ENCODE measurements at places on chromosomes 13 and 19.

GRCh38 chr13:63081400-63082014 is 1665.9 kb upstream of the PCDH20 start:
- DNase-seq, result no peak

DNA sequence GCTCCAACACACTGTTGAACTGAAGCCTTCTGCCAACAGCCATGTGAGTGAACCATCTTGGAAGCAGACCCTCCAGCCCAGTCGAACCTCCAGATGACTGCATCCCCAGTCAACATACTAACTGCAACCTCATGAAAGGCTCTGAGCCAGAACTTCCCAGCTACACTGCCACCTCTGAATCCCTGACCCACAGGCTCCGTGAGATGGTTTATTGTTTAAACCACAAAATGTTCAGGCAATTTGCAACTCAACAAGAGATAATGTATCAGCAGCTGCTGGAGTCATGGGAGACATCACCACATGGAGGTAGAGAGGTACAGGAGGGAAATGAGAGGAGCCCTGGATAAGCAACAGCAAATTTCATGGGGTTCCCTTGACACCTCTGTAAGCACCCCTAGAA is 266.4 kb upstream of the NBEA start:
- no peak for DNase-seq

DNA sequence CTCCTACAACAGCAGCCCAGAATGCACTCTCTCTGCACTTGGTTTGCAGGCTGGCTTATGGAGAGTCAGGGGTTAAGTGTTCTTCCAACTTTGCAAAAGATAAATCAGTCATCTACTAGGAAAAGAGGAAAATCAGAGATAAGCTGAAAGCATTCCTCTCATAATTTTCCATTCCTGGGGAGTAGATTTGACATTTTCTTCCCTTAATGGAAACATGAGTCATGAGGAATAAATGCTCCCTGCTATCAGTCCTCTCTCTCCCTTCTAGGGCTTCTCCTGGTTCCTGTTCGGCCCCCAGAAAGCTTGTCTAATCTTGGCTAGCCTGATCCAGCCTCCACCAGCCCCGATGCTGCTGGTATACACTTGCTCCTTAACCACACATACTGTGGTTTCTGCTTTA is 28.4 kb upstream of the ENOX1 start:
- DNase-seq, result no peak

DNA sequence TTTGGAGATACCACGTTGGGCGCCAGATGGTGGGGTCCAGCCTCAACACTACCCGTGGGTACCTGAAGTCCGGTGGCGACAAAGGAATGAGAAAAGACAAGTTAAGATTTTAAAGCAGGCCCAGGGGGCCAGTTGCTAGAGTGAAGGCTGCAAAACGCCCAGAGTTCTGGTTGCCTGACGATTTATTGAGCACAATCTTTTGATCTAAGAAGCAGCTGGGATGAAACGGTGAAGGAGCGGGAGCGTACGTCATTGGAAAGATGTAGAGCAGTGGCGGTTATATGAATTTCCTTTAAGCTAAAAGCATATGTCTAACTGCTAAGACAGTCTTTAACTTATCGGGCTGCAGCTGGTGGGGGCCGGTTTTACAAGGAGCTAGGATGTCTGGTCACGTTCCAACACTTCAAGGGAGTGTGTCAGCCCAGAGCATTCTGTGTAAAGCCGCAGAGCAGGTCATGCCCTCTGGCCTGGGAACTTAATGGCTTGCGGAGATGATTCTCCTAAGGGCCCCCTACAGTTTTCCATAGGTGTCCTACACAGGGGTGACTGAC is 28.9 kb upstream of the EVI5L start:
- no peak for DNase-seq

- DNase-seq, result no peak
These were observed 305.2 kb downstream of the MTUS2 start for GRCh38 chr13:29125191-29125933.

GRCh38 chr13:20431080-20431479 is 94.6 kb downstream of the CRYL1 start:
- no peak for DNase-seq

- DNase-seq, result no peak
These were observed 174.5 kb downstream of the USP12 start for GRCh38 chr13:26996965-26997752.

DNA sequence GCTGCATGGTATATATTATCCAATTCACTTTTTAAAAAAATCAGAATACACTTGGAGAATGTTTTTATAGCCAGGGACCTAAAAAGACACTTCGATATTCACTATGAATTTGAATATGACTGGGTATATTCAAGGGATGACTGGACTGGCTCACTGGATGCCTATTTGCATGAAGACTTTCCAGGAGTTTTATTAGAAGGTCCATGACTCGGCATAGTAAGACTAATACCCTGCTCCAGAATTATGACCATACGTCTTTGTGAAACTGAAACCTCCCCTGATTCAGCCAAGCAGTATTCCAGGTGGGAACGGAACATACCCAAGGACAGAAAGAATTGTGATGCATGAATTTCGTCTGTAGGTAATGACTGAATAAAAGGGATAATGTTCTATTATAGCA is 3.9 kb upstream of the FAM216B start:
- no peak for DNase-seq

- peak; percentile 34 for DNase-seq
These were observed 2.7 kb downstream of the VSTM2B start for GRCh38 chr19:29528350-29528945.
